ENCODE measurements at places on chromosomes 12 and 14.

GRCh38 chr14:88422919-88423650 is 37.6 kb downstream of the SPATA7 start:
- no peak for DNase-seq

GRCh38 chr12:131869871-131870418 is 24.5 kb upstream of the ULK1 start:
- DNase-seq: no peak

- DNase-seq: no peak
Measured at GRCh38 chr12:24743941-24744793, 204.7 kb downstream of the BCAT1 start.

- no peak for DNase-seq
Measured at GRCh38 chr12:4302881-4303280, 18.1 kb upstream of the TIGAR start.

- DNase-seq: no peak
Measured at GRCh38 chr14:34252227-34252626, 209.8 kb downstream of the SPTSSA start.

GRCh38 chr14:64703395-64704142 is 655 bp upstream of the PLEKHG3 start:
- no peak for DNase-seq

All from stimulated activated CD4-positive, alpha-beta T cell treated with anti-CD3 and anti-CD28 coated beads, Interleukin-4, amount 100 ng/mL, for 1 hour (primary cell).